ENCODE measurements at places on chromosomes 16 and 17.

DNA sequence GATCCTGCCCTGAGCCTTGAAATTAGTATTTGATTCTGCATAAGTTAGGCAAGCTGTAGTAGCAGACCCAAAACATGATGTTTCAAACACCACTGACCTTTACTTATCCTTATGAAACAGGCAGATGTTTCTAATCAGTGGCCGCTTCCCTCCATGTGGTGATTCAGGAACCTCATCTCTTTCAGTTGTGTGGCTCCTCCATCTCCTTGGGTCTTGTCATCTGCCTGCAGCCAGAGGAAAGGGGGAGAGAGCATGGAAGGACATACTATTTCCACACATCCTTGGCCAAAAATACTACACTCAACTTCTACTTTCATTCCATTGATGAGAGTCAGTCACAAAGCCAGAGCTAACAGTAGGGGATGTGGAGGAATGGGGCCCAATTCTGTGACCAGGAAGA is 41.6 kb upstream of the IRX6 start:
- DNase-seq, result no peak

DNA sequence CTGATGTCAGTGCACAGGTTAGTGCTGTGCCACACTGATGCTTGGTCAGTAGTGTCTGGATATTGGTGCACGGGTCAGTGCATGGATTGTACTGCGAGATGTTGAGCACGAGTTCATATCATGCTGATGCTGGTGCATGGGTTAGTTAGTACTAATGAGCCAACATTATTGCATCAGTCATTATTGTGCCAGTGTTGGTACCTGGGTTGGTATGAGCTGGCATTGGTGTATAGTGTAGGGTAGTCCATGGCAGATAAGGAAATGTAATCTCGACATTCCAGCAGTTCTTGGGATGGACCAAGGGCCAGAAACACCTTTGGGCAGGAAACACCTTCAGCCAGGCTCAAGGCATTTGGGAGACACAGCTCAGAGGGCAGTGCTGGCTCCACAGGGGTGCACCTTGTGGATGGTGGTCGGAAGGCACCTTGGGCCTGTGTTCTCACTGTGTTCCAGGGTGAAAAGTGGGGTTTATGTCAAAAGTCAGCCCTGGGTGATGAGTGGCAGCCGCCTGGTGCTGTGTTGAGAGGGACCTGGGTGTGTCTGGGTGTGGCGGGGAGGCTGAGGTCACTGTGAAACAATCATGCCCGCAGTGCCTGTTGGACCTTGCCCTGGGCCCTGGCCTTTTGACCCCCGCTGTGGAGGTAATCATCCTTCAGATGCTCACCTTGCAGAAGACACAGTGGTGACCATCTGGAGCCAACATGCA is 100.7 kb upstream of the ZNF469 start:
- no peak for DNase-seq

DNA sequence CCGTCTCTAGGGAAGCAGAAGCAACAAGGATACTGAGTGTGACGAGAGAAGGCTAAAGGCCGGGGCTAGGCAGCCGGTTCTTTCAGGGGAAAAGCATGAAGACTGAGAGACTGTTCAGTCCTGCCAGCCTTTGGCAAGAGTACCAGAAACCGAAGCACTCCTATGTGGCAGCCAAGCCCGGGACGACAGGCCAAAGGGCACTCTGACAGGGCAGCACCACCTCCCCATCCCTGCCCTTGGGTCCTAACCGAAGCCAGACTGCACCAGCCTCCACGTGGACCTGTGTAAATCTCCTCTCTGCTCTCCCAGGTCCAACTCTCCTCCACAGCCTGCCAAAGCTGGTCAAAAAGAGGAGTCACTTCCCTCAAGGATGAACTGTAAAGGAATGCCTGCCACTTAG is 23.5 kb upstream of the ALOX15 start:
- no peak for DNase-seq

- DNase-seq, result no peak
These were observed 145.5 kb upstream of the FOXF1 start for GRCh38 chr16:86364653-86365380.

- DNase-seq, result no peak
These were observed 8.0 kb downstream of the PRSS41 start for GRCh38 chr16:2806286-2806685.

DNA sequence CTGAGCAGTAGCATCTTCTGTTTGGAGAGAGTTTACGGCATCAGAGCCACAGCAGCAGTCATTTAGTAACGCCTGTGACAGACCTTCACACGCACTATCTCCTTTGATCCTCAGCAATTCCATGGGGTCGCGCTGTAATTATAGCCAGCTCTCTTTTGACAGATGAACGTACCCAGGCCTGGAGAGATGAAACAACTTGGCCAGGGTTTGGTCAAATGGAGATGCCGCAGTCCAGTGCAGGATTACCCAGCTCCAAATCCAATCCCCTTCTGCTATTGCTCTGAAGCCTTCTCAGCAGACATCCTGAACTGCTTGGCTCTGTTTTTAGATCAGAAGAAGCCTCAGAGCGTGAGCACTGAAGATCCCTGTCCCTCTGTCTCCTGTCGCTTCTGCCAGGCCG is 83.9 kb downstream of the SOX9 start:
- DNase-seq, result no peak

- no peak for DNase-seq
These were observed 20.5 kb upstream of the SMPD3 start for GRCh38 chr16:68468842-68469241.

- DNase-seq, result peak; percentile 64
These were observed 1.8 kb downstream of the C16orf54 start for GRCh38 chr16:29743827-29744531.

GRCh38 chr17:41810659-41811548 is 845 bp downstream of the P3H4 start:
- DNase-seq, result no peak

GRCh38 chr16:79810449-79811189 is 210.1 kb upstream of the MAF start:
- no peak for DNase-seq

- no peak for DNase-seq
These were observed 12.4 kb upstream of the SUPT4H1 start for GRCh38 chr17:58364270-58364942.
